ENCODE measurements at places on chromosomes 12 and 14.

DNA sequence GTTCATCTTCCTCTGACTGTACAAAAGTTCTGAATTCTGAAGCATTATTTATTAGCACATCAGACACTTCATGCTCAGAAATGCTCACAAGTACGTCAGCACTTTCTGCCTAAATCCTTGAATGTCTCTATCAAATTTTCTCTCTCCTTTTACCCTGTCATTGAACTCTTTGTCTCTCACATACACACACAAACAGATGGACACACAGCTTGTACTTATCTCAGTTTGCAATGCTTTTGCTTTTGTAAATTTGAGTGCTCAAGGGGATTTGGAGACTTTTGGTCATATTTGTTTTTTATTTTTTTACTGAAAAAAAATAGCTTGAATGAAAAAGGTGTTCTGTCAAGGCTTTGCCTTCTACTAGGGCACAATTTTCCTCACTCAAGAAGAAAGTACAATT, 64.2 kb upstream of the PDZRN4 start:
- no peak for DNase-seq

- peak; percentile 25 for DNase-seq
These were observed 415.4 kb downstream of the ZFP36L1 start for GRCh38 chr14:68377459-68377858.

DNA sequence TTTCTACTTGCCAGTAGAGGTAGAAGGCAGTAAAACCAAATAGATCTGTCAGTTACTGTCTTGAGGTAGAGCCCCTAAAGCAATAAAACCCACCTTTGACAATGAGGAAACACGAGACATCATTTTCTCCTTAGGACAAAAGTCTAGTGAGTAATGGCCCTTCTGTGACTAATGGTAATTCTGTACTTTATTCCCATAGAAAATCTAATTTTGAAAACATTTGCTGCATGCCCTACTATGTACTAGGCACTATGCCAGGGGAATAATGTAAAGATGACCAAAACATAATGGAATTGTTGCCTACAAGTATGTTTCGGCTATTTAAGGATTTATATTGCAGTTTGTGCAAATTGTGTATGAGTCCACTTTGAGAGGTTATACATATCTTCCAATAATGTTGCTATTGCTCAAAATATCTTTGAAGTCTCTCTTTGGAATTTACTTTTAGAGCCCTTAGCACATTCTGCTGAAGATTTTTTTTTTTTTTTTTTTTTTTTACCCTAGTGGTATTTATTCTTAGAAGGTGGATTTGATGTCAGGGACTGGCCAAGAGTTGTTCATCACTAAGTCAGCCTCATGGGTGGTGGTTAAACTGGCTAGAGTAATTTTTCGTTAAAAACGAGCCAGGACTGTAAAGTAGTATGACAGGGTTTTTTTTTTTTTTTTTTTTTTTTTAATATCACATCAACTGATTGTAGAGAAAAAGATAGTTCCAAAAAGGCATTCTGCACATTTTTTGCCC, 109.7 kb downstream of the CRADD start:
- no peak for DNase-seq

- no peak for DNase-seq
These were observed 134.2 kb downstream of the TGFB3 start for GRCh38 chr14:75847584-75847983.

DNA sequence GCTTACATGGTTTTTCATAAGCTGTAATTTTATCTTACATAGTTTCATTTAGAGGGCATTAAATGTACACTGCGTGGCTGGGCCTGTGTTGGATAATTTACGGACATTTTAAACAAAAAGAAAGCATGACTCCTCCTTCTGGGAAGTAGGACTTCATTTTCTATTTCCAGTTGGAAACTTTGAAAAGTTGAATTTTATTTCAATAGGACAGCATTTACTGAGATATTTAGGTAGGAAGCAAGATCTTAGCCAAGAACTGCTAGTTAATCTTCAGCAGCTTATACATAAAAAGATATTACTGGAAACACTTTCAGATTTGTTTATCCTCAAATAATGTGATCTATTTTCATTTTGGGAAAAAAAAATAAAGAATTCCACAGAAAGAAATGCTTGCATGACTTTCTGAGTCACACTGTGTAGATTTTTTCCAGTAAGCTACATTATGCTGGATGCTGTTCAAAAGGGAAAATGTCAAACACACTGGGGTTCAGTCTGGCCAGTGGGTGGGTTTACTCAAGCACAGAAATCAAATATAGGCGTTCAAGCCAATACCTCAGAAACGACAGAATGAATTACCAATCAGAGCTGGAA, 239.4 kb upstream of the KRR1 start:
- no peak for DNase-seq

- DNase-seq: no peak
These were observed 68.1 kb downstream of the NCOR2 start for GRCh38 chr12:124499190-124499753.

GRCh38 chr12:129467289-129467688, 436.5 kb downstream of the TMEM132D start:
- no peak for DNase-seq

DNA sequence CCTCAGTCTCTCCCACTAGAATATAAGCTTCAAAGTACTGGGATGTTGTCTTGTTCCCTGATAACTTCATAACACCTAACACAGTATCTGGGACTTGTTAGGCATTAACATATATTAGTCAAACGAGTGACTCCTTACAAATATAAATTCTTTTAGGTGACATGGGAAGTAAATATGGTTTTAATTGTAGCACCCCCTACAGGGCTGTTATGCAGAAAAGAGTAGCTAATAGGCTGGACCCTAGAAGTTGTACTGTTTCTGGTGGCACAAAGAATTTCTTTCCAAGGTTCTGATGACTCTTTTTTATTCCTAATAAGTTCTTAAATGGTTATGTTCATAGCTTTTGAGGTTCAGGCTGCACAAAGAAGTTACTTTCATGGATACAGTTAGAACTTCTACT, 29.8 kb downstream of the GPATCH2L start:
- no peak for DNase-seq

- DNase-seq: no peak
These were observed 1295.7 kb upstream of the FLRT2 start for GRCh38 chr14:84234281-84234680.

DNA sequence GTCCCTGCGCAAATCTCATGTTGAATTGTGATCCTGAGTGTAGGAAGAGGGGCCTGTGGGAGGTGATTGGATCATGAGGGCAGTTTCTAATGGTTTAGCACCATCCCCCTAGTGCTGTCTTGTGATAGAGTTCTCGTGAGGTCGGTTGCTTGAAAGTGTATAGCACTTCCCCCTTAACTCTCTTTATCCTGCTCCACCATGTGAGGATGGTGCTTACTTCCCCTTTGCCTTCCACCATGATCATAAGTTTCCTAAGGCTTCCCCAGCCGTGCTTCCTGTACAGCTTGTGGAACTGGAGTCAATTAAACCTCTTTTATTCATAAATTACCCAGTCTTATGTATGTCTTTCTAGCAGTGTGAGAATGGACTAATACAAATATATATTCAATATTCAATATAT, 303.7 kb upstream of the SEL1L start:
- DNase-seq: no peak

DNA sequence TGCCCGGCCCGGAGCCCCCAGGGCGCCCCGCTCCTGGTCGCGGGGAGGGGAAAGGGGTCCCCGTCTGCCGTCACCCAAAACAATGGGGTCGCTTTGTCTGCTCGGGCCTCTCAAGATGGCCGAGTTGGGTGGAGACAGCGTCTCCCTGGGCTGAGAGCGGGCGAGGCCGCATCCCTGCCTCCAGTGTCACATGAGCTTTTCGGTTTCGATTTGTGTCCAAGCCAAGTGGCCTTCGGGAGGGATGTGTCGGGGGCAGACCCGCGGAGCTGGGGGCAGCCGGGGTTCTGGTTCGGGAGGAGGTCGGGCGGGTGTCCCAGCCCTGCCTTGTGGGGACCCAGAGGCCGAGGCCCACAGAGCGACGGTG, 790 bp downstream of the DYNC1H1 start:
- DNase-seq: peak; percentile 62

DNA sequence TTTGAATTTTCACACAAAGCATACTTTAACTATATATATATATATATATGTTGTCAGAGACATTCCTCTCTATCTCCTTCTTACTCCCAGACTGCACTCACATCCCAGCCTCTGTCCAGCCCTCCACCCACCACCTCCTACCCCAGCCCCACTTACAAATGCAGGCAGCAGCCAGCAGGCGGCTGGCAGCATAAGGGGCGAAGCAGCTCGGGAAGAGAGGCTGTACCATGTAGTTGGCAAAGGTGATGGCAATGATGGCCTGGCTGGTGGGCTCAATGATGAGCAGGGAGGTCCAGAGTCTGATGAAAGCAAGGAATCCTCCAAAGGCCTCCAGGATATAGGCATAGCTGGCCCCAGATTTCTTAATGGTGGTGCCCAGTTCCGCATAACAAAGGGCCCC, 2.5 kb downstream of the SLC7A7 start:
- DNase-seq: no peak

DNA sequence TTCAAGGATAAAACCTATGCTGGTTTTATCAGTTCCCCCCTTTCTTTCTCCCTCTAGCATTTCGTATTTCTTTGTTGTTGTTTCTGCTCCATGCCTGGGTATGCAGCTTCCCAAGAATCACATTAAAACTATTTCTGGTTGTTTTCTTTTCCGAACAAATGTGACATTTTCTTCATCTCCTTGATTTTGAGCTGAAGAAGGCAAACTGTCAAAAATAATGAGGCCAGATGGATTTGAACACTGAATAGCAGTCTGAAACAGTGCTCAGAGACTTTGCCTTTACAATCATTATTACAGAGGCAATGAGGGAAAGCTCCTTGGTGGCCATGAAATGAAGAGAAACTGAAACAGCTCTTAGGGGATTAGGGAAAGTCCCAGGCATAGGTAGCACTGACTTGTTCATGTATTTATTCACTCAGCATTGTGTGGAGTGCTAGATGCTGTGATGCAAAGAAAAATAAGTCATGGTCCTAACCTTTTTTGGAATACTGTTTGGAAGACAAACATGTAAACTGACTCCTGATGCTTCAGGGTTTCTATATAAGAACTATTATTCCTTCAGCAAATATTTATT, 319.5 kb downstream of the FUT8 start:
- DNase-seq: no peak

- peak; percentile 63 for DNase-seq
These were observed 406 bp downstream of the TMEM263 start for GRCh38 chr12:106956048-106956578.

DNA sequence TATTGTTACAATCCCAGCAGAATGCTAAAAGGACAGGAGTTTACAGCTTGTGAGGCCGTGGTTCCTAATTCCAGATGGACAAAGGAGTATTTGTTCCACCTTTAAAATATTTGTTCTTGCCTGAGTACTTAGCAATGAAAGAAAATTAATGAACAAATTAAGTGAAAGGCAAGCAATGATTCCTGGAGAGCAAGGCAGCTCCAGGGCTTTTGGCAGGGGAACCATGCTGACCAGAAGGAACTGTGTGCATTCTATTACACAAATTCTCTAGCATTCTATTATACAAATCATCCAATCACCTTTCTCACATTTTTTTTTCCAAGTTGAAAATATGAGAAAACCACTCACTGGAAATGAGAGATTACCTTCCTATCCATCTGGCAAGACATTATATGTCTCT, 1.8 kb upstream of the BMAL2 start:
- no peak for DNase-seq

GRCh38 chr12:113464852-113465719, 6.6 kb downstream of the LHX5 start:
- DNase-seq: no peak

GRCh38 chr12:45388545-45388944, 172.7 kb downstream of the ANO6 start:
- DNase-seq: no peak

DNA sequence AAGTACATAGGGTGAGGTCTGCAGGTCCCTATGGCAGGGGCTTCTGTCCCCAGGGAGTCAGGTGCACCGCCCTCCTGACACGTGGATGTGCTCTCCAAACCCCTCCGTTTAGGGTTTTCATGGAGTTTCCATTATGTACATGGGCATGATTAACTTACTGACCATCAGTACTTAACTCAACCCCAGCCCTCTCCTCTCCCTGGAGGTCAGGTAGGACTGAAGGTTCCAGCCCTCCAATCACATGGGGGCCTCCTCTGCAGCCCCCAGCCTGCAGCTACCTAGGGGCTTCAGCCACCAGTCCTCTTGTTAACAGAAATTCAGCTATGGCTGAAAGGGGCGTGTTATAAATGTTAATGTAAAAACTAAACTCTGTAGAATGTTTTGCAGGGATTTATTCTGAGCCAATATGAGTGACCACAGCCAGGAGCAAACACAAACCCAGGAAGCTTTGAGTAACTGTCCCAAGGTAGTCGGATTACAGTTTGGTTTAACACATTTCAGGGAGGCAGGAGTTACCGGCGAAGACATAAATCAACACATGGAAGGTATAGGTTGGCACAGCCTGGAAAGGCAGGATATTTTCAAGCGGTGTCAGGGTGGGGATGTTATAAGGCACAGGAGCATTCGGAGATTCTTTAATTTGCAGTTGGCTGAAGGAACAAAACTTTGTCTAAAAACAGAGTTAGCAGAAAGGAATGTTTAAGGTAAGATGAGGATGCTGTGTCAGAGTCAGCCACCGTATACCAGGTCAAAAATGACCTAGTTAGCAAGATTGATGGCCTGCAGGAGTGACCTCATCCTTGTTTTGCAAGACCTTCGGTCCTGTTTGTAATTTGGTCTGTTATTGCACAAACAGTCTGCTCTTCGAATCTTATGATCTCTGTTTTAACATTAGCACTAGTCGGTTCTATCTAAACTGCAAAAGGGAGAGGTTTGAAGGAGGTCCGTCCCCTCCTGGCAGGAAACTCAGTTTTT, 75.2 kb downstream of the TNFAIP2 start:
- no peak for DNase-seq

DNA sequence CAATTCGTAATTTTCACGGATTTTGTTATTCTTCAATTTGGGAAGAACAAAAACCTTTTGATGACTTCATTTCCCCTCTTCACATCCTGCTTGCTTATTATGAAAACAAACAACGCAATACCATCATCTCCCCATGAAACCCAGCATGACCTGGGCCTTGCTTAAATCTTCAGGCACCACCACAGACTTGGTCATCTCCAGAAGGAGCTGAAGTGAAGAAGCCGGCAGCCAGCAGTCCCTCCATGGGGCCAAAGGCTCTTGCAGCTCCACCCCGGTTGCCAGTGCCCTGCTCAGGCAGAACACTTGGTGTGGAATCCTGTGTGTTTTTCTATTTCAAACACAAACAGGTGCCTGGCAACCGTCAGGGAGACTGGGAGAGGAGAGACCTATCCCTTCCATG, 982.9 kb upstream of the TMEM132C start:
- DNase-seq: no peak

DNA sequence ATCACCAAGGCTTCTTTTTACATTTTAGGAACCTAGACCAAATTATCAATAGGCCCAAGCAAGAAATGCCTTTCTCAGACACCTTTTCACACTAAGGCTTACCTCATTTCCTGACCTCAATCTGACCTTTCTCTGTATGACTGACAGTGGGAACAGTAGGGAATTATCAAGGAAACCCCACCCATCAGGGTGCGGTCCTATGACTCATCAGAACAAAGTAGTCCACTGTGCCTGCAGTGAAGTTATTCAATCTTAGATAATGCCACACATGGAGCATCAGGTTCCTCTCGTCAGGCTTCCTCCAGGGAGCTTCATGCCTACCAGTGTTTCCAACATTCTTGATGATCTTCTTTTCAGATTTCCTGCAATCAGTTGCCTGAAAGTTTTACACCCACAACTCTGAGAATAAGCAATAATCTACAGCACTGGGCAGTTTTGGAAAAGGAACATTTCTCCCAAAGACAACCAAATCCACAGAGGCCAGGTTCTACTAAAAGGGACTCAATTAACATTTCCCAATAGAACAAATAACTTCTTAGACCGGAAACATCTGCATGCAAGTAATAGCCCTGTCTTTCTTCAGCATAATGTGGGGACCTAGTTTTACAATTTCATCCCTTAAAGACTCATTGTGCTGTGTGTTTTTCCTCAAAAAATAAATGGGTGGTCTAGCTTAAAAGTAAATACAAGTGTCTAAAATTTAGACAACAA, 35.9 kb upstream of the TMTC2 start:
- DNase-seq: no peak
